ENCODE measurements at places on chromosomes 11 and 22.

GRCh38 chr22:35368386-35368785, 12.5 kb upstream of the HMOX1 start:
- DNase-seq = no peak

- no peak for DNase-seq
These were observed 34.1 kb upstream of the PARVB start for GRCh38 chr22:43990044-43990443.

DNA sequence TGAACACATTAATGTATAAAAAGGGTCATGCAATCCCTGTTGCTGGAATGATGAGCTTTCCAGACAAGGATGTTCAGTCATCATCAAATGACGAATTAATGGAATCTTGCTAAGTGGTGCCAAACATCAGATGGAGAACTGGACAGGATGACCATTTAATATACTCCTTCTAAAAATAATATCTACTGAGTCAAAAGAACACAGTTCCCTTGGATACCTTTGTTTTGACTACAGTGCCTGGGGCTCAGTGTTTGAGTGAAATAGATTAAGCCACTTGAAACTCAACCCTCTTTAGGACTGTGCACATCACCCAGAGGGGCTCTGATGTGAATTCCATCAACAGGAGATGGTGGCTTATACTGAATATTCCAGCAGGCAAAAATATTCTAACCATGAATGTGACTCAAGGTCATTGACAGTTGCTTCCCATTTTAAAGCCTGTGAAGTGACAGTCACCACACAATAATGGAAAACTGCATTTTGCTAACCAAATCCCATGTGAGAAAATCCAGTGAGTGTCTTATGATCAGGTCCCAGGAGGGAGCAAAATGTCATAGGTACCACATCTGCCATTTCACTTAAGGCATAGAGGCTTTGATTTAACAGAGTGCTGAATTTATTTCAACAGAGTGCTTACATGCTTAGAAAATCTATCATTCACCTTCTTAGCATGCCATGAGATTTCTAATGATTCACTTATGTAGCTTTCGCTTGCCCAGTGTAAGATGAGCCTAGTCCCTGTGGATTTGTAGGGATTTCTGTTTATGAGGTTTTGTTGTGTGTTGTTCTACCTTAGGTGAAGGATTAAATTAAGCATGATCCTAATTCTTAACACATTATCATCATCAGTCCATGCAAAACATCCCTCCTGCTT, 41.3 kb upstream of the SLN start:
- no peak for DNase-seq

DNA sequence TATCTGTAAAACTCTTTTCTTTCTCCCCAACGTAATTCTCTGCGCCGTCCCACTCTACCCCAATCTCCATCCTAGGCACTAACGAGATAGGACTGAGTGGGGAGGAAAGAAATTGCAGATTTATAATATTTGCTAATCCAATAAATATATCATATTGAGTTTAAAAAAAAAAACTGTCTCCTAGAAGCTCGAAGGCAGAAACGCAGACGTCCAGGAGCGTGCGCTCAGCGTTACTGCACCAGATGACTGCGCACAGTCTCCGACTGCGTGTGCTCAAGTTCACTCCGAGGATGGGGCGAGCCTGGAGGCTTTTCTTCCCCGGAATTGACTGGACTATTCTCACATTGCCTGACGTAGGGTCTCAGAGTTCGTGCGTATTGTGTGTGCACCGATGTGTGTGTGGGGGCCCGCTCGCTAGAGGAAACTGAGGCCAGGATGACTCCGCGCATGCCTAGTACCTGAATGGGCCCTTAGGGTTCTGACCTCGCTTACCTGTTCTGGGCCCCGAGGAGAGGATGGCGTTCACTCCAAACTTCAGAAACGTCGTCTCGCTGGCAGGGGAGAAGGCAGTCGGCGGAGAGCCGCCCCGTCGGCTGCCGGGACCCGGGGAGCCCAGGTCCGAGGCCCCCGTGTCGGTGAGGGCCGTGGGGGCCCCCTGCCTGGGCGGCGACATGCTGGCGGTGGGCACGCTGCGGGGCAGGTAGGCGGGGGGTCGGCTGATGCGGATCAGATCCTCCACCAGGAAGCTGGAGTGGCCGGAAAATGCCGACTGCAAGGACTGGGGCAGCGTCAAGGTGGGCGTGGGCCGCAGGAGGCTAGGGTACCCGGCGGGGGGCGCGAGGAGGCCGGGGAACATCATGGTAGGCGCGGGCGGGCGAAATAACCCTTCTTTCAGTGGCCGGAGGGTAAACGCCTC, 551 bp downstream of the DBX1 start:
- no peak for DNase-seq

DNA sequence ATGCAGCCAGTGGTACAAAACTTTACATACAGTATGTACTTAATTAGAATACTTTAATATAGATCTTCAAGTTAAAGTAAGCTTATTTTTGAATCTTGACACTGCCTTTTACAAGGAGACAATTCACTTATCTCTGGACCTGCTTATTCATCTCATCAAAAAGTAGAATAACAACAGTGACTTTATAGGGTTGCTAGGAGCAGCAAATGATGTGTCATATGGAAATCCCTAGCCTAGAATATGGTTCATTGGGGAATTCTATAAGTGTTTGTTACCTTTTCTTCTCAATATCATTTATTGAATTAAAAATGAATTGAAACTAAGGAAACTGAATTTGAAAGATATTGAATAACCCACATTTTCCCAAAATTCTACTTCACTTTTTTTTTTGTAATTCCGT, 45.0 kb upstream of the FIBIN start:
- DNase-seq = no peak

- DNase-seq = no peak
These were observed 294.0 kb upstream of the CTSC start for GRCh38 chr11:88631497-88631896.

GRCh38 chr22:38132136-38132535, 21.7 kb upstream of the BAIAP2L2 start:
- DNase-seq = no peak

DNA sequence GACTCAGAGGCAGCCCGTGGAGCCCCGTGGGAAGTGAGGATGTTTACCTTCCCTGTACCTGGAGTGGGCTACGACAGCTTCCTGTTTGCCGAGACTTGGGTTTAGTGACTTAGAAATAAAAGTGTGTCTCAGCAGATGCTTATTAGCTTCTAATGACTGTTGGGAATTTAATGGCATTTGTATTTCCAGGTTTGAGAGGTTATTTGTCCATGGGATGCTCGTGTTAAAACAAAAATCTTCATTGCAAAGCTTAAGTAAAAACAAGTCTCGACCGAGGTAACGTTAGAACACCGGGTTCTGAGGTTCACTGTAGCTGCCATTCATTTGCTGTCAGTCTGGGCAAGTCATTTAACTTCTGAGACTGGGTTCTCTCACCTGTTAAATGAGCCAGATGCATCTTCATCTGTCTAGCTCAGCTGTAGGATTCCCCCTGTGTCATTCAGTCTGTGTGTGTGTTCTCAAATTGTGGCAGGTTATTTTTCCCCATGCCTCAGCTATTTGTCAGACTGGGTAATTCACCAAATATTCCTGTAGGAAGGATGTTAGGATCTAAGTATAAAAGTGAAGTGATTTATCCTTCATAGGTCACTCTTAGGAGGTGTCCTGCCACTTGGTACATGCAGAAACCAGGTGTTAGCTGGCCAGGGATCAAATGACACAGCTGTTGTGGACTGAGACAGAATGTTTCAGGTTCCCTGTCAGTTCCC, 791 bp downstream of the EI24 start:
- no peak for DNase-seq

DNA sequence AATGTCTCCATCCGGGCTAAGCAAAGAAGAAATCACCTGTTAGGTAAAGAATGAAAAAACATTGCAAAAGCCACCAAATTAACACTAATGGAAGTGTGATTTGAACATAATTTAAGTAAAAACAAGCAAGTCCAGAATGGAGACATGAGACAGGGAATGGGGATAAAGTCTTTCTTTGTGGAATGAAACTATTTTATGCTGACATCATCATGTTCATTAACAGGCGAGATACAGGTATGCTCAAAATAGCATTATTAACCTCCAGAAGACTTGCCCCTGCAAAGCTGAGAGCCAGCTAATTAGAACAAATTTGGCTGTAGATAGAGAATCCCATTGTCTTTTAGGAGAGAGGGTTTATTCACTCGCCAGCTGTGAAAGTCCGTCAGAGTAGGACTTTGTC, 4.9 kb upstream of the LARGE1 start:
- DNase-seq = no peak

DNA sequence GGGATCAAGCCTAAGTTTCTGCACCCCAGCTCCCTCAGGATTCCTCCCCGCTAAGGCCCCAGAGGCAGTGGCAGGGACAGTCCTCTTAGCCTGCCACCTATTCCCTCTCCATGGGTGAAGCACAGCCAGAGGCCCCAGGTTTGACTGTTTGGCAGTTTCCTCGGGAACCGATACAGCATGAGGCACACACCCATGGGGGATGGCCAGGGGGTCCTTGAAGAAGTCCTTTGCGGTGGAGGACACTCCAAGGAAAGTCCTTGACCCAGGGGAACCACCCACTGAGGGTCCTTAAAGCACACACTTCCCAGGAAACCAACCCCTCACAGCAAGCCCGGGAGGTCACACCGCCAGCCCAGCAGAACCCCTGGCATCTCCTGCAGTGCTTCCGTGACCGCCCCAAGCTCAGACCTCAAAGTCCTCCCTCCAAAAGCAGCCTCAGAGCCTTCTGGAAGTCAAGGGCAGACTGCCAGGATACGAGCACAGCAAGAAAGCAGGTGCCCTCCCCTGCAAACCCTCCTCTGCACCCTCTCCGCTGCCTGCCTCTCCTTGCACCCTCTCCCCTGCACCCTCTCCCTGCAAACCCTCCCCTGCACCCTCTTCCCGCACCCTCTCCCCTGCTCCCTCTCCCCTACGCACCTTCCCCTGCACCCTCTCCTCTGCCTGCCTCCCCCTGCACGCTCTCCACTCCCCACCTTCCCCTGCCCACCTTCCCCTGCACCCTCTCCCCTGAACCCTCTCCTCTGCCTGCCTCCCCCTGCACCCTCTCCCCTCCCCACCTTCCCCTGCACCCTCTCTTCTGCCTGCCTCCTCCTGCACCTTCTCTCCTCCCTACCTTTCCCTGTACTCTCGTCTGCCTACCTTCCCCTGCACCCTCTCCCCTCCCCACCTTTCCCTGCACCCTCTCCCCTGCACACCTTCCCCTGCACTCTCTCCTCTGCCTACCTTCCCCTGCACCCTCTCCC, 1.4 kb downstream of the SIGIRR start:
- no peak for DNase-seq

- no peak for DNase-seq
These were observed 3.1 kb upstream of the IL10RA start for GRCh38 chr11:117983163-117983475.

DNA sequence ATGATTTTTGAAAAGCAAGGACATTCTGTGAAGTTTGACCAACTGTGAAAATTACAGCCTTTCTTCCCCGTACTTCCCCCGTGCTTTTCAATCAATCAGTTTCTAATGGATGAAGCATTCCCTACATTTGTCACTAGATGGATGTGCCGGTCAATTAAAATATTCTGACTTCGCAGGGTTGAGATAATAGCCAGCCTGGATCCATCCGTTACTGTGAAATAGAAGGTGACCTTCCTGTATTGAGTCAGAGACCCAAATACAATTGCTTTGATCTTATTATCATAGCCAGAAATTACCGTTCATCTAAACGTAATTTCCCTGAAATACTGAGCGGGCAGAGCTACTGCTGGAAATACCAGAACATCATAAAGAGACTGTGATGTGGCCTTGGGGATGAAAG, 21.1 kb upstream of the PARVB start:
- DNase-seq = no peak

- DNase-seq = no peak
These were observed 16.3 kb upstream of the CYP2R1 start for GRCh38 chr11:14908214-14908880.

DNA sequence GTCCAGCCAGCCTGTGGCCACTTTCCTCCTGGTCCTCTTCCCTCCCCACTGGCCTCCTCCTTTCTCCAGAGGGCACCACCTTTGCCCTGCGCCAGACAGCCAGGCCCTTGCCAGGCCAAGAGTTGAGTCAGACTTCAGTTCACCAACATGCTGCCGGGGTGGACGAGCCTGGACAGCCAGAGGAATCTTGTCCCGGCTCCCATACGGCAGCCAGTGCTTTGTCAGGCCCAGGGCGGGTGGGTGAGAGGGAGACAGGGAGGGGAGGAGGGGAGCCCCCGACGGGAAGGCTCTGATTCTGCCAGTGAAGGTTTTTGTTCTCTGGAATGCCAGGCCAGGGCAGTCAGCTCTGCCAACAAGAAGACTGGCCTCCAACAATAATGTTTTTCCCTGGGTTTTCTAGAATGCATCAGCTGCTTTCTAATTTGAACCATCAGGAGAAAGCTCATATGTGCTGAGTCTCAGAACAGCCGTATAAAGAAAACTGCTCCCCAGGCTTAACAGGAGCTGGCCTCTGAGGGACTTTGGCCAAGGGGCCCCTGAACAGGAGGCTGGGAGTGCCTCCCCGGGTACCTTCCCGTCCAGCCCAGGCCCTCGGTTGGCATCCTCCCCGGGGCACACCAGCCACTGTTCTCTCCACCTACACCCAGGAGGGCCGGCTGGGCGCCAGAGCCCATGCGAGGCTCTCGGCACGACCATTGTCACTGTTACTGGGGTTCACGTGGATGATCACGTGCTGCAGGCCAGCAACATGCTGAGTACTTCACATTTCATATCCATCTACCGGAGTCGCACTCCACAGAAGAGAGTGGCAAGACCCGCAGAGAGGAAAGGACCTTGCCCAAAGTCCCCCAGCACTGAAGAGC, 28.6 kb downstream of the LIF start:
- DNase-seq = no peak

DNA sequence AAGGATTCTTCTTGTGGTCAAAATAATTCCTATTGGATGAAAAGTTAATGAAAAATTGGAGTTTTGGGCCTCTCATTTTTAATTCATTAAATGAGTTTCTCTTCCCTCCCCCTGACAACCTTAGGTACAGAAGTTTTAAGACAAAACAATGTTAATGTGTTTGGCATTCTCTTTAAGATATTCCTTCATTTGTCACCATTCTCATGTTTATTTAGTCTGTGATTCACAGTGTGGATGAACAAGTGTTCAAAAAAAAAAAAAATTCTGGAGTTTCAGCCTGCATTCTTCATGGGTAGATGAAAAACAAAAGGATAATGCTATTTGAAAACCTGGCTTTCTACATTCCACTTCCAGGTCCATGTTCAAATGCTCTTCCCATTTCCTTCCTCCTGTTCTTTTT, 172.6 kb upstream of the LUZP2 start:
- no peak for DNase-seq
